ENCODE measurements at places on chromosomes 13 and 19. TPM values are rescaled to one million over a fixed set of nuclear protein-coding genes. Genes with fewer than 3 reads are reported as not detected.

Gene APC2
- total RNA-seq = 0.50 TPM

Gene RXFP2
- total RNA-seq = not detected

Gene SLC17A7
- total RNA-seq = not detected

Gene POLD1
- 23.6 TPM for total RNA-seq

Gene NUDT15
- total RNA-seq = 10.0 TPM

Gene CD22
- total RNA-seq = 1.2 TPM

Gene PGPEP1
- 63.9 TPM for total RNA-seq

Gene LILRB3
- not detected for total RNA-seq

All from fibroblast of lung (primary cell).